ENCODE measurements at places on chromosomes 1 and 21. TPM values are rescaled to one million over a fixed set of nuclear protein-coding genes. Genes with fewer than 3 reads are reported as not detected.

GRCh38 chr1:7225711-7226505, 440.7 kb downstream of the CAMTA1 start:
- H3K36me3 ChIP-seq = no peaks in the 10 kb centered on the region
- H3K4me1 ChIP-seq = no peaks in the 10 kb centered on the region
- no peaks in the 10 kb centered on the region for H3K27me3 ChIP-seq
- DNase-seq = no peak
- no peak overlapping the region for H3K4me3 ChIP-seq

GRCh38 chr1:180027949-180028445, 73.4 kb downstream of the CEP350 start:
- H3K4me1 ChIP-seq = no peaks in the 10 kb centered on the region
- H3K36me3 ChIP-seq = peaks cover 15% of the 10 kb centered on the region
- H3K4me3 ChIP-seq = no peak overlapping the region
- H3K27me3 ChIP-seq = no peaks in the 10 kb centered on the region

GRCh38 chr1:195951313-195951712, 656.9 kb downstream of the KCNT2 start:
- no peak overlapping the region for H3K27ac ChIP-seq
- H3K36me3 ChIP-seq = no peaks in the 10 kb centered on the region
- DNase-seq = no peak
- no peaks in the 10 kb centered on the region for H3K27me3 ChIP-seq
- H3K4me1 ChIP-seq = no peaks in the 10 kb centered on the region

ST6GALNAC3 gene
- total RNA-seq = 24.7 TPM

ACP6 gene
- 24.4 TPM for total RNA-seq
